Hepatic stellate cell (primary cell): ENCODE measurements at places on chromosomes 5 and 9.

DNA sequence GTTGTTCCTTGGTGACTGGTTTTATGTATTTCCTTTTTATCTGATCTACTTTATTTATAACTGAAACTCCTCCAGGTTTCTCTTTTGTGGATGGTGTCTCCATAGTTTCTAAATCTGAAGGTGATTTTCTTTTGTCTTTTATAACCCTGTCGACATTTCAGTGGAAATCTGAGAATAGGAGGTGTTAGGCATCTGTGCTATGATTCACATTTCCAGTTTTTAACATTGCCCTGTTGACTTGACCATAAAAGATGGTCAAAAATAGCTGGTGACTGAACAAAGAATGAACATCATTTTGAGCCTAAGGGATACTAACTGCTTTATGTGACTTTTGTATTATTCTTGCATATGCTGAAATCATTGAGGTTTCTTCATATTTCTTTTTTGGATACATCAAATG is 190.5 kb downstream of the PCSK1 start:
- DNase-seq = no peak

GRCh38 chr9:82057805-82058204 is 69.2 kb downstream of the SPATA31D1 start:
- DNase-seq = no peak

GRCh38 chr5:60585618-60586017 is 114.3 kb downstream of the DEPDC1B start:
- no peak for DNase-seq

DNA sequence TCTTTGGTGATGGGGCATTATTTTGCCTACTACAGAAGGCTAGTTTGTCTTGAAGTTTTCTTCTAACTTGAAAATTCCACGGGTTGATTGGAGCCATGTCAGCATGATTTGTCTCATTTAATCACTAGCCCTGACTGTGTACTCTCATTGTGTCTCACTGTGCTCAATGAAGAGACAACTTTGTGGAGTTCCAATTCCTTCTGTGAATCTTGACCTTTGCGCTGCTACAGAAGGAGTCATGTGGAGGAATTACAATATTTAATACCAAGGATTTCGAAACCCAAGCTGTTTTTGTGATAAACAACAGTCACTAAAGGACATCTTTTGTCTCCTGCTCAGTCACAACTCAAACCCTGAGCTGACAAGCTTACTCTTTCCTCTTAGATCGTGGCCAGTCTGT is 98.6 kb upstream of the ACTBL2 start:
- no peak for DNase-seq
